NCI-H2171 treated with DMSO at 0.1 percent for 48 hours (cell line): ENCODE measurements at places on chromosomes 1 and 21.

DNA sequence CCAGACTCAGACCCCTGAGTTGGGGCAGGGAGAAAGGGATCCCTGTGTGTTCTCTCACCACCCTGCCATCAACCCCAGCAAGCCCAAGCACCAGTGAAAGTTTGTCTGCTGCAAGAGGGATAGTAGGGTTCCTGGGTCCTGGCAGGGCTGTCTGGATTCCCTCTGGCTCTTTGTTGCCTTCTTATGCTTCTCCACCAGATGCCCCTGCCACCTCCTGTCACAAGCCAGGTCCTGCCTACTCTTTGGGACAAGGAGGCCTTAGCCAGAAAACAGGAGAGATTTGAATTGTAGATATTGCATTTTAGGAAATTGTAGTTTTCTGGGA is 21.7 kb downstream of the UBE2T start:
- DNase-seq: no peak

GRCh38 chr1:227728059-227728891 is 6.8 kb downstream of the JMJD4 start:
- DNase-seq: peak; percentile 71

GRCh38 chr1:202045705-202046104 is 35.3 kb downstream of the ELF3 start:
- peak; percentile 57 for DNase-seq

DNA sequence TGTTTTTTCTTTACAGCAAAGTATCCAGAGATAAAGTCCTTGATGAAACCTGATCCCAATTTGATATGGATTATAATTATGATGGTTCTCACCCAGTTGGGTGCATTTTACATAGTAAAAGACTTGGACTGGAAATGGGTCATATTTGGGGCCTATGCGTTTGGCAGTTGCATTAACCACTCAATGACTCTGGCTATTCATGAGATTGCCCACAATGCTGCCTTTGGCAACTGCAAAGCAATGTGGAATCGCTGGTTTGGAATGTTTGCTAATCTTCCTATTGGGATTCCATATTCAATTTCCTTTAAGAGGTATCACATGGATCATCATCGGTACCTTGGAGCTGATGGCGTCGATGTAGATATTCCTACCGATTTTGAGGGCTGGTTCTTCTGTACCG is 6.5 kb downstream of the DEGS1 start:
- no peak for DNase-seq

- no peak for DNase-seq
Observed at GRCh38 chr1:60672449-60672848, 409.9 kb upstream of the NFIA start.

- peak; percentile 62 for DNase-seq
Observed at GRCh38 chr1:218345673-218346390, 696 bp downstream of the TGFB2 start.

- peak; percentile 17 for DNase-seq
Observed at GRCh38 chr21:33112681-33113080, 42.7 kb downstream of the OLIG1 start.

- no peak for DNase-seq
Observed at GRCh38 chr21:44914176-44914874, 6.4 kb downstream of the ITGB2 start.

- DNase-seq: no peak
Observed at GRCh38 chr1:59750328-59751003, 64.3 kb upstream of the HOOK1 start.

DNA sequence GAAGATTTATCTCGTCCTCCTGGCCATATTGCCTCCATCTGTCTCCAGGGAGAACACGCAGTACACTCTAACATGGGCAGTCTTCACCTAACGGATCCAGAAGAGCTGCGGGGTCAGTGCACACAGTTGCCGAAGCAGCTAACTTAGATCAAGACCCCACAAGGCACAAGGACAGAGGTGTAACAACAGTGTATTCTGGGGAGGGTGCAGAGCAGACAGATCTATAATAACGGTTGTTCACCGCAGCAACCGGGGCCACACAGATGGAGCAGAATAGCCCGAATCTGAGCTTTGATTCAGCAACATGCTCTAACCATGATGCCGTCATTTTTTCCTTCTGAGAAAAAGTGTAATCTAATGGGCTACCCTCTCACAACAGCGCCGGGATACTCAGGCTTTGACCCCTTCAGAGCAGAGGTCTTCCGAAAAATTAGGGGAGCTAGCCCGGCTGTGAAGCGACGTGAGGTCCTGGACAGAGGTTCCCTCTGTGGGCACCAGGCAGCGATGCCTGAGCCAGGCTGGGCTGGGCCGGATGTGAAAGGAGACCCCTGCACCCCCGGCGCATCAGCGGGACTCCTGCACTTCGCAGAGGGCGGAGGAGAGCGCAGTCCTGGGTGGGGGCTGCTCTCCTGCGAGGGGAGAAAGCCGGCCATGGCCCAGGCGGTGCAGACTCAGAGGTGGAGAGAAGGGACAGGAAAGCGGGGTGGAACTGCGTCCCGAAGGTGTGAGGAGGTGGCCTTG is 57.5 kb downstream of the BCL9 start:
- DNase-seq: peak; percentile 28
